Breast epithelium (tissue), 4 donors: ENCODE measurements at places on chromosomes 5 and 9. TPM values are rescaled to one million over a fixed set of nuclear protein-coding genes. Genes with fewer than 3 reads are reported as not detected.

The RALGPS1 gene
- total RNA-seq = 15.1 TPM

DNA sequence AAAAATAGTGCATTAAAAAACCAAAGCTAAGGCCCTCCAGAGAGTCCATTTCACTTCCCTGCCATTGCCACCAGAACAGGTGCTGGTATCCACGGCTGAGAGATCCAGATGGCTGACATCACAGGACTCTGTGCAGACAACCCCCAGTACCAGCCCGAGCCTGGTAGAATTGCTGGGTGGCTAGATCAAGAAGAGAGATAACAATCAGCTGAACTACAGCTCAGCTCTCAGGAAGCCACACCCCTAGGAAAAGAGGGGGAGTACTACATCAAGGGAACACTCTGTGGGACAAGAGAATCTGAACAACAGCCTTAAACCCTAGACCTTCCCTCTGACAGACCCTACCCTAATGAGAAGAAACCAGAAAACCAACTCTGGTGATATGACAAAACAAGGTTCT lies 73.8 kb upstream of the SLIT3 start:
- H3K36me3 ChIP-seq = no peaks in the 10 kb centered on the region
- H3K4me3 ChIP-seq = no peak overlapping the region
- no peaks in the 10 kb centered on the region for H3K4me1 ChIP-seq
- no peak for DNase-seq
- no peaks in the 10 kb centered on the region for H3K27me3 ChIP-seq

GRCh38 chr9:131308906-131309529 lies 19.5 kb downstream of the PLPP7 start:
- no peaks in the 10 kb centered on the region for H3K4me1 ChIP-seq
- no peak overlapping the region for H3K4me3 ChIP-seq
- no peak for DNase-seq
- H3K36me3 ChIP-seq = no peaks in the 10 kb centered on the region
- H3K27me3 ChIP-seq = no peaks in the 10 kb centered on the region

DNA sequence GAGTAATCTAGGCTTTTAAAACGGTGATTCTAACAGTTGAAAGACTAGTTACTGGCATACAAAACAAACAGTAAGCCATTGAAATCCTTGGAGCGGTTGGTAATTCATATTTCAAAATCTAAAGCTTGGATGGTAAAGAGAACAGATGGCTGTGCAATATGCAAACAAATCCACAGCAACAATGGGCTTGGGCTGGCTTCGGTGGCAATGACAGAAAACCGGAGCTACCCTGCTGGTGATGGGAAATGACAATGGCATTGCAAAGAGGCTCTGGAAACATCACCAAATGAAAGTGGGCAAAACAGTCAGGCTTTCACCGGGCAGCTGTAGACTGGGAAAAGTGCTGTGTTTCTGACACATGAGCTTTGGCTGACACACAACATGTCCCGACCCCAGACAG lies 42.2 kb downstream of the MED27 start:
- H3K36me3 ChIP-seq = no peaks in the 10 kb centered on the region
- no peak overlapping the region for H3K27ac ChIP-seq
- DNase-seq = no peak
- H3K27me3 ChIP-seq = no peaks in the 10 kb centered on the region
- H3K4me3 ChIP-seq = no peak overlapping the region

The FBXO4 gene
- total RNA-seq = 13.6 TPM

DNA sequence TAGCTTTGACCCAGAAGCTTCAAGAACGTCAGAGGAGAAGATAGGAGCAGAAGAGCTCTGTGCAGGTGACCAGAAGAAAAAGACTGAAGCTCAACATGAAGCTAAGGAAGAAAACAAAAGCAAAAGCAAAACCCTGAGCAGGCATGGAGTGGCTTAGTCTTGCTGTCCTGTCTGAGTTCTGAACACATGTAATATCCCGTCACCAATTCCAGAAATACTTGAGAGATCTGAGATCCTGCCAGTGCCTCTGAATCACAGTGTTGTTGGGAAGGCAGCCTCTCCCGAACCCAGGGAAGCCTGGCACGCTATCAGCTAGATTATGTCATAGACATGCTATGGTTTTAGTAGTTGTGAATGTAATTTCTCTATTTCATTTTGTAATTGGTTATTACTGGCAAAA lies 235.7 kb downstream of the ICE1 start:
- no peaks in the 10 kb centered on the region for H3K27me3 ChIP-seq
- H3K27ac ChIP-seq = no peak overlapping the region
- no peaks in the 10 kb centered on the region for H3K36me3 ChIP-seq
- DNase-seq = no peak

DNA sequence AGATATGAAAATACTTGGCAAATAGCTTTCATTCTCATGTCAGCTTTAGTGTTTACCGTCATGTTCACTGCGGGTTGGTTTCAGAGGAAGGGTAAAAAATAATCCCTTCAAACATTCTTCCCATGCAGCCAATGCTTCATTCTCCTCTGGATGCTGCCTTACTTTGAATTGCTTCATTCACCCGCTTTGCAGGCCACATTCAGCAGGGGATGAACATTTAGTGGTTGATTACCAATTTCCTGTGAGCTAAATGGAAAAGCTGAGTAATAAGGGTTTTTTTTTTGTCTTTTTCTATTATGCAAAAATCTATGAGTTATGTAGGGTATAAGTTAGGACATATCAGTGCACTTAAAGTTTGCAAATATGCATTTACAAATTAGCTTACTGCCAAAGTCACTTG lies 96.3 kb upstream of the MEF2C start:
- no peaks in the 10 kb centered on the region for H3K36me3 ChIP-seq
- H3K27me3 ChIP-seq = no peaks in the 10 kb centered on the region
- no peaks in the 10 kb centered on the region for H3K4me1 ChIP-seq
- no peak for DNase-seq
- no peak overlapping the region for H3K4me3 ChIP-seq

The TEX48 gene
- not detected for total RNA-seq

DNA sequence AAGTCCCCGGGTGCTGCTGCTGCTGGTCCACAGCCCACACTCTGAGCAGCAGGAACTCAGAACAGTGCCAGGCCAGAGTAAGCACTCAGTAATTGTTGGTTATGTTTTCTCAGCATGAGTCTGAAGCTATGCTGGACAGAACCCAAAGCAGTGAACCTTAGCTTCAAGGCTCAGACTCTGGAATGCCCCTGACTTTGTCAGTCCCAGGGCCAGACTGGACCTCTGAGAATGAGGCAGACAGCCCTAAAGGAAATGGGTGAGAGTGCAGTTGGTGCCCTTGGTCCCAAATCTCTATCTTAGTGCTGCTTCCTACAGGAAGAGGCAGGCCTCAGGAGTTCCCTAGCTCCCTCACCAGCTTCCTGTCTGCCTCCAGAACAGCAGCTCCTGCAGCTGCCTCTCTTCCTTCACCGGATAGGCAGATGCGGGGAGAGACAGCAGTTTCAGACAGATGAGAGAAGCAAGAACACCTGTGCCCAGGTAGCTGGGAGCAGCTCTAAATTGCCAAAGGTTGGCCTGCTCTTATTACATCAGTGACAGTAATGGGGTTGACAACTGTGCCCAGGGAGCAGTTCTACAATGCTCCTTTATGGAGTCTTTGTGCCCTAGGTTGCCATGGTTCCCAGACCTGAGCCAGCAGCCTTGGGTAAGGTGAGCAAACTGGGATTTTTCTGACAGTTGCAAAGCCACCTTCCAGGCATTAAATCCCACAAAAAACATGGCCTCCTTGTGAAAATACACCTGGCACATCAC lies 82.2 kb upstream of the CXCL14 start:
- no peaks in the 10 kb centered on the region for H3K27me3 ChIP-seq
- H3K27ac ChIP-seq = peak overlapping the region; percentile 52
- no peaks in the 10 kb centered on the region for H3K36me3 ChIP-seq
- DNase-seq = no peak
- no peak overlapping the region for H3K4me3 ChIP-seq

GRCh38 chr9:33293782-33294181 lies 3.5 kb downstream of the NFX1 start:
- no peaks in the 10 kb centered on the region for H3K27me3 ChIP-seq
- peak overlapping the region; percentile 27 for H3K27ac ChIP-seq

DNA sequence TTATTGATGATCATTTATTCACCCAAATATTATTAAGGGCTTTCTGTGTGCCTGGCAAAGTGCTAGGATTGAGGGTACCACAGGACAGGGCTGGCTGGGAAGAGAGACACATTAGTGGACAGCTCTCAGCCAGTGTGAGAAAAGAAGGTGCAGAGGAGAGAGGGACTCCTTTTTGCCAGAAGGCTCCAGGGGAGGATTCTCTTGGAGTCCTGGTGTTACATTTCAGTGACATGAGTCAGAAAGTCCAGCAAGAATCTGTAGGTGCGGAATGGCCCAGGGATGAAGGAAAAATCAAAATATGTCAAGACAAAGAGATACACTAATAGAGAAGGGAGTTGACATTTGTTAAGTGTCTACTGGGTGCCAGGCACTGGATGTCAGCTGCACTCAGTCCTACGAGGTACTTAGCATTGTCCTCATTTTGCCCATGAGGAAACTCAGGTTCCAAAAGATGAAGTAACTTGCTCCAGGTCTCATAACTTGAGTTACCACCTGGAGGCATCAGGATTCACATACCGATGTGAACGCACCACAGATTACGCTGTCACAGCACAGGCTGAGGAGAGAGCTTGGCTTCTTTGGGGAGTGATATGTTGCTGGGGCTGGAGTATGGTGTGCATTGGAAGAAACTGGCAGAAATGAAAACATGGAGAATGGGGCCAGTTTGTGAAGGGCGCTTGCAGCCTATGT lies 60.5 kb downstream of the RASGRF2 start:
- no peak overlapping the region for H3K27ac ChIP-seq
- no peaks in the 10 kb centered on the region for H3K27me3 ChIP-seq
- no peaks in the 10 kb centered on the region for H3K36me3 ChIP-seq
- no peak for DNase-seq

The ABCA2 gene
- 18.9 TPM for total RNA-seq

DNA sequence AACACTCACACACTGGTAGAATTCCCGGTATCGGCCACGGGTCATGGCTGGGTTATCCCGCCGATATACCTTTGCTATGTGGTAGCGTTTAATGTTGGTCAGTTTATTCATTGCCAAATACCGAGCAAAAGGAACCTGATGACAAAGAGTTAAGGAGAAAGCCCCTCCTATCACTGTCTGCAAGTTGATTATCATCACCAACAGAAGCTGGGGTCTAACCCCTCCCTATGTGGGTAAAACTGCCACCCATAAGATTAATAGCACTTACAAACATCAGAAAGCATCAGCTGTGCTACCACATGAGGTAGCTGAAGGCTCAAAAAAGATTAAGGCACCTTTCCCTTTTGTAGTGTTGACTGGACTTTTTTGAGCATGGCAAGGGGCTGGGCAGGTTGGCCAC lies 5.6 kb upstream of the DND1 start:
- H3K4me1 ChIP-seq = no peaks in the 10 kb centered on the region
- peaks cover 13% of the 10 kb centered on the region for H3K36me3 ChIP-seq
- no peaks in the 10 kb centered on the region for H3K27me3 ChIP-seq
- DNase-seq = no peak
- H3K27ac ChIP-seq = no peak overlapping the region

DNA sequence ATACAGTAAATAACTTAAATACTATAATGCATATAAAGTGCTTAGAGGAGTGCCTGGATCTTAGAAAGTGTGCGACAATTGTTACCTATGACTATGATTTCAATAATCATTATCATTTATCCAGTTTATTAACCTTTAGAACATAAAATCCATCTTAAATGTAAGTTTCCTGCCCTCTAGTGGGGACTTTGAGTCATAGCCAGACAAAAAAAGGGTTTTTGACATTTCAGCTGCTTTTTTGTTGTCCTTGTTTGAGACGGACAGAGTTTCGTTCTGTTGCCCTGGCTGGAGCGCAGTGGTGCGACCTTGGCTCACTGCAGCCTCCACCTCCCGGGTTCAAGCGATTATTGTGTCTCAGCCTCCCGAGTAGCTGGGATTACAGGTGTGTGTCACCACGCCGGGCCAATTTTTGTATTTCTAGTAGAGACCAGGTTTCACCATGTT lies 9.7 kb upstream of the C9orf152 start:
- no peak overlapping the region for H3K4me3 ChIP-seq
- DNase-seq = no peak
- H3K27ac ChIP-seq = no peak overlapping the region
- H3K4me1 ChIP-seq = no peaks in the 10 kb centered on the region
- no peaks in the 10 kb centered on the region for H3K36me3 ChIP-seq

- no peaks in the 10 kb centered on the region for H3K27me3 ChIP-seq
- H3K4me3 ChIP-seq = no peak overlapping the region
- no peaks in the 10 kb centered on the region for H3K36me3 ChIP-seq
- H3K27ac ChIP-seq = peak overlapping the region; percentile 72
- peak; percentile 82 for DNase-seq
- peaks cover 7% of the 10 kb centered on the region for H3K4me1 ChIP-seq
These were observed 77.0 kb downstream of the CSNK1A1 start for GRCh38 chr5:149474198-149474597.

- H3K27me3 ChIP-seq = no peaks in the 10 kb centered on the region
- H3K4me1 ChIP-seq = peaks cover 6% of the 10 kb centered on the region
- H3K36me3 ChIP-seq = no peaks in the 10 kb centered on the region
These were observed 44.9 kb upstream of the RAPGEF6 start for GRCh38 chr5:131679911-131680310.

DNA sequence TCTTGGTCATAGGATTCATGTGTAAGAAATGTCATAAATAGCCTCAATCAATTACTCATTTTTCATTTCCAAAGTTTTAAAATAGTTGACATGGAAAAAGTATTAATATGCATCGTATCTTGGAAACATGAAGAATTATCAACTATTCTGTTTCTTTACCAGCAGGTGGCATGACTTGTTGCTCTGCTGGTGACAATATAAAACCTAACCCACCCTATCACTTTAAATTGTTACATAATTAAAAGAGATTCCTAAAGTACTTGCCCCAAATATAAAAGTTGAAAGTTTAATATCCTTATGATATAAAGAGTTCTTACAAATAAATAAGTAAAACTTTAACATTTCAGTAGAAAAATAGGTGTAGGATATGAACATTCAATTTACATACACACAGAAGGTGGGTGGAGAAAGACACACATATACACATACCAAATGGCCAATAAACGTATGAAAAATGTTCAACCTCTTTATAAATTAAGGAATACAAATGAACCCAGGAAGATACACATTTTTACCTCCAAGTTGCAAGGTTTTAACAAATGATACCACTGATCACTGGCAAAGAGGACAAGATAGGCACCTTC lies 30.6 kb downstream of the MAP1B start:
- no peaks in the 10 kb centered on the region for H3K27me3 ChIP-seq
- no peak overlapping the region for H3K4me3 ChIP-seq
- no peak overlapping the region for H3K27ac ChIP-seq

The PRR16 gene
- total RNA-seq = 3.6 TPM

GRCh38 chr5:150301170-150301505 lies 1.6 kb downstream of the ARSI start:
- H3K27ac ChIP-seq = no peak overlapping the region
- H3K27me3 ChIP-seq = no peaks in the 10 kb centered on the region
- no peak overlapping the region for H3K4me3 ChIP-seq

DNA sequence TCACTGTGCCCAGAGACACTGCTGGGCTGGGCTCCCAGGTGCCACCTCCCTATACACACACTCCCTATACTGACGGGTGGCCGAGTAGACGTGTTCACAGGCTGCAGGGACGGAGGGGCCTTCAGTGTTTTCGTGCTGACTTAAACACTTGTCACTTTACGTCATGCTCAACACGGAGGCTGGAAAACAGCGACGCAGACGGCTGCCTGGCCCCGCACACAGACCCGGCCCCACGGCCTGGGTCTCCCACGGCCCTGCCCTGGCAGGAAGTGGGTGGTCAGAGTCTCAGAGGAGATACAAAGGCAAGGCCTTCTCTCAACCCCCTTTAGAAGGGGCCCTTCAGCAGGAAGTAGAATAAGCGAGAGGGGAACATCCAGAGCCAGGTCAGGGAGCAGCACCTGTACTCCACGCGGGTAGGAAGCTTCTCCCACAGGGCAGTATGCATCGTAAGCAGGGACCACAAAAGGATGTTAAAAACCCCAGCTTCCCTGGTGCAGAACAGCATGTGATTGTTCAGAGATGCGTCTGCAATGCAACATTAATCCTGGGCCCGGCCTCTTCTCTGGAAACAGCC lies 11.9 kb upstream of the TBC1D9B start:
- no peak overlapping the region for H3K27ac ChIP-seq
- H3K36me3 ChIP-seq = no peaks in the 10 kb centered on the region
- no peaks in the 10 kb centered on the region for H3K4me1 ChIP-seq
- no peaks in the 10 kb centered on the region for H3K27me3 ChIP-seq
